ENCODE measurements at places on chromosomes 3 and 15.

- no peak for DNase-seq
Observed at GRCh38 chr3:105518203-105518602, 151.5 kb downstream of the ALCAM start.

- DNase-seq = no peak
Observed at GRCh38 chr15:49530092-49530491, 90.5 kb downstream of the FAM227B start.

GRCh38 chr3:62597491-62597890 is 224.1 kb upstream of the FEZF2 start:
- DNase-seq = no peak

- DNase-seq = no peak
Observed at GRCh38 chr3:181134873-181135272, 145.3 kb upstream of the DNAJC19 start.

DNA sequence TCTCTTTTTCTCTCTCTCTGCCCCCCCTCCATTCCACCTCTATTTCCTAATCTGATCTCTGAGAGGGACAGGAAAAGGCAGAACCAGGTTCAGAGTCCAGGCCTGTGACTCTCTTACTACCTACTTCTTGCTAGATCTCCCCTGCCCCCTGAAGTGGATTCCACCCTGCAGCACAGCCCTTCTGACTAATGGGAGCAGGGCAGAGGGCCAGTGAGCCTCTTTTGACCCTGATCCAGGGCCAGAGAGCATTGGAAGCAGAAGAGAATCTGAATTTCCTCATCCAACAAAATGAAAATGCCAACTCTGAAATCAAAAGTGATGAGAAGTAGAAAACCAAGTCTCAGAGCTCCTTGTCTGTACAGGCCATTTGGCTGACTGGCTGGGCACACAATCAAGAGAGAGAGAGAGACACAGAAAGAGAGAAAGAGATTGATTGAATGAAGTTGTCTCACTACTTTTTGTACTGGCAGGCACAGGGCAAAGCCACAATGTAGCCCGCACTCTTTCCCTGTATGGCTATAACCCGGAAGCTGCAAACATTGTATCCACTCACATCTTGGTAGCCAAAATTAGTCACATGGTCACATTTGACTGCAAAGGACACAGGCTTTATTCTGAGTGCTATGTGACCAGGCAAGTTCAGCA is 31.6 kb upstream of the GLCE start:
- no peak for DNase-seq

GRCh38 chr3:85584779-85585356 is 626.1 kb downstream of the CADM2 start:
- no peak for DNase-seq

GRCh38 chr3:24255414-24255813 is 239.2 kb downstream of the THRB start:
- no peak for DNase-seq

DNA sequence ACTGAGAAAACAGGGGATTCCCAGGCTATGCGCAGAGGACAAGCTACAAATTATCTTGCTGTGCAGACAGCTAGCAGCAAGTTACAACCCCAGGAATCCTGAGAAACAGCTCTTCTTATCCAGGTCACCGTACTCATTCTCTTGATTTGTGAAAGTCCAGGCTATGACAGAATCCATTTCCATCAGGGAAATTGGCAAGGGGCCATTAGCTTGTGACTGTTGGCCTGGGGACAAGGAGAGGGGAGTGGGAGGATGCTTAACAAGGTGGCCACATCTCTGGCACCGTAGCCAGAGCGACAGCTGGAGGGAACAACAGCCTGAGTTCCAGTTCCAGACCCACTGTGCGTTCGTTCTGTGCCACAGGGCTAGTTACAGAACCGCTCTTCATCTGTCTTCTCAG is 44.9 kb upstream of the PLXNA1 start:
- no peak for DNase-seq

DNA sequence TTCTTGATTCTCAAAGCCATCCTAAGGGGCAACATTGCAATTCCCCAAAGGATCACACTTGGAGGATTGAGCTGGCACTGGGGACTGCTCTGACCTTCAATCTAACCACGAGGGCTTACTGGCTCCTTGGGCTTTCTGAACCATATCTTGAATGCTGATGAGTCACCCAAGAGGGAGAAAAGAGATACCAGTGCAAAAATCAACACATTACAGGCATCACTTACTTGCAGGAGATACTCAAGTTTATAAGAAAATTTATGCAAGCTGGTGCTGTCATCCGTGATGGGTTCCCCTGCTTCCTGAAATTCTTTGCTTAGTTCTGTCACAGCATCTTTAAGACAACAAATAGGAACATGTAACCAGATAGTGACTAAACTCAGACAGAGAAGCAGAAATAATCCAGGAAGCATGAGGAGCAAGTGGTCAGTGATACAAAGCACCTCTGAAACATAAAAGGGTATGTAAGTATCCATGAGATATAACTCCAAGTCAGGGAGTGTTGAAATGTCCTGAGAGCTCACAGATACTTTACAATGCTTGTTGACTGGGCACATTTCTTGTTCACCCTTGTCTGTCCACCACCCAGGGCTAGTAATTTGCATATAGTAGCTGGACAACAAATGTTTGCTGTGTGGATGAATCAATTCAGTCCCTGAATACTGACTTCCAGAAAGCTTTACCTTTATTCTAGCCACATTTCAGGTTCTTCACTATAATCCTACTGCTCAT is 14.1 kb downstream of the FYCO1 start:
- DNase-seq = no peak

DNA sequence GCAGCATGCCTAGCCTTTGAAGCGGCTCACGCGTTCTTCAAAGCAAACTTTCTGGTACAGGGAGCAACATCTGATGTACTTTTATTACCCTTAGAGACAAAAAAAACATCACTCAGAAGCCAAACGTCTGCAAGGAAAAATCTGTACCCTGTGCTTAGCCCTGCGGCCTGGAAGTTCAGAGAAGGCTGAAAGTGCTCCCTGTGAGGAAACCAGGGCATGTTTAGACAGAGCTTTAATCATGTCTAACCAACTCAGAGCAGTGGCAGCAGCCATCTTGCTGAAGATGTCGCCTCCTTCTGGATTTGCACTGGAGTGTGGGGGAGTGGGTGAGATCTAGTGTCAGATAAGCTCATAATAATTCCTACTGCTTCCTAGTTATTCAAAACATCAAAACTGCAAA is 170.4 kb downstream of the P3H2 start:
- no peak for DNase-seq

GRCh38 chr3:55439657-55440056 is 47.4 kb downstream of the WNT5A start:
- DNase-seq = no peak

- DNase-seq = no peak
Observed at GRCh38 chr3:81764665-81765064, 3.2 kb upstream of the GBE1 start.
